Ureter (tissue), 1 donor: ENCODE measurements at places on chromosomes 12 and 14. TPM values are rescaled to one million over a fixed set of nuclear protein-coding genes. Genes with fewer than 3 reads are reported as not detected.

GRCh38 chr14:95519699-95520098 is 3.2 kb upstream of the SYNE3 start:
- DNase-seq = peak; percentile 74

DNA sequence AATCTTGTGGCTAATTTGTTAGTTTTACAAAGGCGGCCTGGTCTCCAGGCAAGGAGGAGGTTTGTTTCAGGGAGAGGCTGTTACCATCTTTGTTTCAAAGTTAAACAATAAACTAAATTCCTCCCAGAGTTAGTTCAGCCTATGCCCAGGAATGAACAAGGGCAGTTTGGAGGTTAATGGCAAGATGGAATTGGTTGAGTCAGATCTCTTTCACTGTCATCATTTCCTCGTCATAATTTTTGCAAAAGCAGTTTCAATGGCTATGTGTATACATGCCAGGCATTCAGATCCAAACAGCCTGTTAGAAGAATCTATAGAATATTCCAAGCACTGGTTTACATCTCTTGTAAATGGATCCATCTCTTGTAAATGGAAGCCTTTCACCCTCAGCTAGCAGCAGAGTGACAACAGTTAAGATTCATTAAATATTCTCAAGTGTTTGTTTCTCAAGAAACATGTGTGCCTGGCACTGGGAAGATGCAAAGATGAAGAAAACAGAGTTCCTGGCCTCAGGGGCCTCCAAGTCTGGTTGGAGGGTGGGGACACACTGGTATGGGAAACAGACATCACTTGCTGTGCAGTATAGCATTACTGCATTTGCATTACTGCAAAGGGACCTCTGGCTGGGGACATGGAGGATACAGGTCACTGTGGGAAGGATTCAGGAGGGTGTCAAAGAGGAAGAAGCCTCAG is 65.8 kb downstream of the RIN3 start:
- DNase-seq = no peak

- DNase-seq = no peak
Measured at GRCh38 chr12:38258411-38258810, 58.2 kb upstream of the ALG10B start.

DNA sequence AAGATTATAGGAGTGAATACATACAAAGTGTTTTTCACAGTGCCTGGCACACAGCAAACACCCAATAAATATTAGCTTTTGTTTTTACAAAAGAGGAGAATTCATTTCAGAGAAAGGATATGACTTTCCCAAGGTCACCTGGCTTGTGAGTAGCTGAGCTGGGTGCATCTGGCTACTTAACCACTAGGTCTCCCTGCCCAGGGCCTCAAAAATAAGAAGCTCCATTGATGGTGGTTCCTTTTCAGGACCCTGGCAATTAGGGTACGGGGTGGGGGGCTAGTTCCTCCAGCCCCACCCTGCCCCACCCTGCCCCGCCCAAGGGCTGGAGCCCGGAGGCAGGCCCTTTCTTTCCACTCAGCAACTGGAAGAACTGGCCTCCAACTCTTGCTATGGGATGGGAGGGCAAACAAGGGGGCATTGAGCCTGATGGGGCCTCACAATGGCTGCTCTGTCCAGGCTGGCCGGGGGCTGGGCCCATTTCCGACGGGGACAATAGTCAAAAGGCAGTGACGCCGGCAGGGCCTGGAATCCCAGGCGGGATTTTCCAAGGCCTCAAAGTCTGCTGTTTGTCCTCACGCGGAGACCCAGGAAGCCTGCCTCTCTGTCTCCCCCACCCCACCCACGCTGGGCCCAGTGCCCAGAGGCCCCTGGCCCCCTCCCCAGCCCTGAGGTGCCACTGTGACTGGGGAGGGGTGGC is 8.2 kb upstream of the ATG101 start:
- DNase-seq = no peak

DNA sequence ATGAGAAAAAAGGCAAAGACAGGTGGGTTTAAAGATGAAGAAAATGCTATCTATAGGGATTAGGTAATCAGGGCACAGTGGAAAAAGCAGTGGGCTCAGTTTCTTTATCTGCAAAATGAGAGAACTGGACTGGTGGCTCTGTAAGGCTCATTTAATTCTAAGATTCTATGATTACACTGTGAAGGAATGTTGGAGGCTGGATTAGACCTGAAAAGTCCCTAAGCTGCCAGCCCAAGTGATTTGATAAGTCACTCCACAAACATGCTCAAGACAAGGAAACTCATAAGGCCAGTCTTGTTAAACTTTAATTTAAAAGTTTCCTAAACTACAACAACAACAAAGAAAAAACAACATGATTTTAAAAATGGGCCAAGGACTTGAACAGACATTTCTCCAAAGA is 75.1 kb downstream of the DCAF5 start:
- DNase-seq = no peak

DNA sequence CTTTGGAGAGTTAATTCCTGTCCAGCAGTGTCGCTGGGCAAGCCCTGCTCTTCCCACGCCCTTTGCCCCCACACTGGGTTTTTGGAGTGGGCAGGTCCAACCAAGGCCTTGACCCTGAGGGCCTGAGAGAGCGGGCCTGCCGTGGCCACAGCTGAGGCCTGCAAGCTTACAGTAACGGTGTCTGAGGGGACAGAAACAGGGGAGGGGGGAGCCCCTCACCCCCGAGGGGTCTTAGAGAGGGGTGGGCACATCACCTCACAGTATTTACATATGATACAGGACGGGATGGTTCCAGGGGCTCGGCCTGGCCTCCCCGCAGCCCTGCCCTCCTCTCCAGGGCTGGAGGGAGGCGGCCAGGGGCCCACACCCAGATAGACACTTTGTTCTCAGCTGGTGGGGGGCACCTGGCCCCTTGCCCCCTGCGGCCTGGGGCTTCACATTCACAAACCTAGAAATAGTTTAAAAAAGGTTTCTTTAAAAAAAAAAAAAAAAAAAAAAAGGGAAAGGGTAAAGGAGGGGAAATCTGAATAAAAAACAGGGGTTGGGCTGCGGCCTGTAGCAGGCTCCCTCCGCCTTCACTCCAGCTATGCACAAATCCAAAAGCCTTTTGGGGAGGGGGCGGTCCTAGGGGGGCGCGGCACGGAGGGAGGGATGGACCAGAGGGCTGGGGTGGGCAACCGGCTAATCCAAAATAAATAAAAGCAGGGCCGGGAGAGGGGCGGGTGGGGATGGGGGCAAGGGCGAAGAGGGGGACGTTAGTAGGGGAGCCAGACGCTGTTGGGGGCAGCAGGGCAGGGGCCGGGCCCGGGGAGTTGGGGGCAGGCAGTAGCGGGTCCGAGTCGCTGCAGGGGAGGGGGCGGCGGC is 14.8 kb upstream of the PLA2G1B start:
- no peak for DNase-seq

ENDOU gene
- total RNA-seq = 0.89 TPM

PPP1R36 gene
- total RNA-seq = 4.6 TPM

DEPDC4 gene
- total RNA-seq = 1.4 TPM

EFS gene
- total RNA-seq = 25.7 TPM
